ENCODE measurements at places on chromosomes 11 and 22.

DNA sequence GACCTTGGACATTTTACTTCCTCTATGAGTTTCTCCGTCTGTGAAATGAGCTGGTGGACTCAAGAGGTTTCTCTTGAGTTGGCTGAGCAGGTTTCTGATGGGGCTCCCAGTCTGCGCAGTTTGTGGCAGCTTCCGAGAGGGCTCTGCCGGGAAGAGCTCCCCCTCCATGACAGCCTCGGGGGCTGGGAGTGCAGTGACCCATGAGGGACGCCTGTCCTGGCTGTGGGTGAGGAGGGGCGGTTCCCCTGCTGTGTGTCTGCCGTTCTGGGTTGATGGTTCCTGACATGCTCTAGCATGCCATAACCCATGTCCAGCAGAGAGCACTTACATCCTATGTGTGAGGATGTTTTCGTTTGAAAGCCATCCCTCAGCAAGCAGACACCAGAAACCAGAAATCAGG is 14.8 kb downstream of the CSF2RB start:
- DNase-seq, result no peak

DNA sequence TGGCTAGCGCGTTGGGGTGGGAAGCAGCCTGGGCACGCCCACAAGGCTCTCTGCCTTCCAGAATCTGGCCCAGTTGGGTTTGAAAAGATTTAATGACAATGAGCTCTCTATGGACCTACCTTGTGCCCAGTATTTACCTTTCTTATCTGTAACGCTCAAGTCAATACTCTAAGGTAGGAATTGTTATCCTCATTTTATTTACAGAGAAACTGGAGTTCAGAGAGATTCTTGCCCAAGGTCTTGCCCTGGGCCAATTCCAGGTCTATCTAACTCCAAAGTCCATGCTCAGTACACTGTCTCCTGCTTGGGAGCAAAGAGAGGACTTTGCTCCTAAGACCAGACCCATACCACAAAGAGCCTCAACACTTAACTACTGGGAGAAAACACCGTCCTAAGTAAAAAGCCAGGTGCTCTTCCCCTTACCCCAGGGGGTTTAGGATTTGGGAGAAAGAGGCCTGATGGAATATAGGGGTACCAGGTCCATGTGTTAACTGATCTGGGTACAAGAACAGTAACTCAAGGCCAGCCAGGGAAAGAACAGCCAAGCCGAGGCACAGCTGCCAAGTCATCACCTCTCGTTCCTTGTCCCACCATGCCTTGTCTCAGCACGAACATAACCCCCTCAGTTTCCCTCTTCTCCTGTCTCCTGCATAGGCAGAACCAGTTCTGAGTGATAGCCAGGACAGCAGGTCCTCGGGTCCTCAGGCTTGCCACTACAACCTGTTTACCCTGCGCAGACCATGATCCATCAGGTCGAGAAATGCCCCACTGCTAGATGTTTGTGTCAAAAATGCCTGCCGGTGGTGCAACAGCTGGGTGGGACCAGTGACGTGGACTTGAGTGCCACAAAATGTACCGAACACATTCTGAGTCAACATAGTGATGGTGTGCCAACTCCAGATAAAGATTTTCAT is 14.6 kb downstream of the APOA4 start:
- no peak for DNase-seq

DNA sequence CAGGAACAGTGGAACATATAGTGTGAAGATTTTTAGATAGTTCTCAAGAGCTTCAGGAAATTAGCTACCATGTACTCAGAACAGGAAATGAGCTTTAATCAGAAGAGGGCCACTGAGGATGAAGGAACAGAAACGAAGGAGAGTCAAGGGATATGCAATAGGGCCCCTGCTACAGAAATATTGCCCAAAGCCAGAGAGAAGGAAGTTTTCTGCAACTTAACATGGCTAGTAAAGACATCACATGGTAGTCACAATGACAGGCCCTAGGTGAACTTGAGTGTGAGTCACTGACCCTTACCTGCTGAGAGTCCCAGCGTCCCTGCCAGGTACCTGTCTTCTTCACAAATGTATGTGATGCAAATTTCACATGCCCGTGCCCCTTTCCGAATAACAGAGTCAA is 25.2 kb upstream of the CARD16 start:
- DNase-seq, result no peak

DNA sequence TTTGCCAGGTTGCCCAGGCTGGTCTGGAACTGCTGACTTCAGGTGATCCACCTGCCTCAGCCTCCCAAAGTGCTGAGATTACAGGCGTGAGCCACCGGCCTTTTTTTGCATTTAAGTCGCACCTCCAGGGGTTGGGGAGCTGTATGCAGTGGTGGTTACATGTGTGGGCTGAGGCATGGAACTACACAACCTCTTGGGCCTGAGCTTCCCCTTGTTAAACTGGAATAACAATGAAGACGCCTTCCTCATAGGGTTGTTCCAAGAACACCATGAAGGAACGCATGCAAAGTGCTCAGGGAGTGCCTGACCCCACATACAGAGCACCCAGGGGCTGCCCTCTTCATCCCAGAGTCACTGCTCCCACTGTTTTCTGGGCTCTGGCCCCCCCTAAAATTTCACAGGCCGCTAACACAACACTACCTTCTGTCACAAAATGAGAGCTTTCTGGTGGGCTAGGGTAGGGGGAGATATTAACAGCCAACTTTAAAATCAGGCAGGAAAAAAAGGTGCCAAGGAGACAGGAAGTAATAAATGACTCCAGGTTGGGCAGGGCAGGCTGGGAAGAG is 1.3 kb upstream of the FAM118A start:
- no peak for DNase-seq

DNA sequence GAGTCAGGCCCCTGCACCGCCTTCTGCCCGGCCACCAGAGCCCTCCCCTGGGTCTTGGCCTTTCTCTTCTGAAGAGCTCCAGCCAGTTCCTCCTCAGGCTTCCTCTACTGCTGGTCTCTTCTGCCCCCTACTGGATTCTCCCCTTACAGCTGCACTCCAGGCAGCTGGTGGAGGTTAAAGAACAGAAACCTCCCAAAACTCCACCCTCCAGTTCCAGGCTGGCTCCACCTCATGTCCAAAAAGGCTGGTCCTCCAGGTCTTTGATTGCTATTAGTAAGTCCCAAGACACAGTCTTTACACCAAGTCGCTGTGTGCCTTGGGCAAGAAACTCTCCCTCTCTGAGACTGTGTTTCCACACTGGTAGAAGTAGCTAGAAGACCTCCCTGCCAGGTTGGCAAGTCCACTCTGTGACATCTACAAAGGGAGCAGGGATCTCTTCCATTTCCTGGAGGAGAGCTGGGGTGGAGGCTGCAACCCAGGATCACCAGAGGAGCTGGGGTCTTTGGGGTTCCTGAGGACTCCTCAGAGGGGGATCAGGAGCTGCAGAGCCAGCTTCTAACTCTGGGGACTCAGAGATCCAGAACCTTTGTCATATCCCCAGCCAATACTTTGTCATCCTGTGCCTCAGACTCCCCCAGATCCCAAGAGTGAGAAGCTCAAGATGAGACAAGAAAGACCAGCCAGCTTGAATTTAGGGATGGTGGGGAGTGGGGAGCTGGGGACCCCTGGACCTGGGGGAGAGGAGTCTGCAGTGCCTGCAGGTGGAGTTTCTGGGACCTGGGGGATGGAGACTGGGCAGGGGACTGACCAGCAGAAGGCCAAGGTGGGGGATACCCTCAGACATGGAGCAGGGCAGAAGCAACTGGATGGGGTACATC is 3.4 kb upstream of the IGLL5 start:
- no peak for DNase-seq

DNA sequence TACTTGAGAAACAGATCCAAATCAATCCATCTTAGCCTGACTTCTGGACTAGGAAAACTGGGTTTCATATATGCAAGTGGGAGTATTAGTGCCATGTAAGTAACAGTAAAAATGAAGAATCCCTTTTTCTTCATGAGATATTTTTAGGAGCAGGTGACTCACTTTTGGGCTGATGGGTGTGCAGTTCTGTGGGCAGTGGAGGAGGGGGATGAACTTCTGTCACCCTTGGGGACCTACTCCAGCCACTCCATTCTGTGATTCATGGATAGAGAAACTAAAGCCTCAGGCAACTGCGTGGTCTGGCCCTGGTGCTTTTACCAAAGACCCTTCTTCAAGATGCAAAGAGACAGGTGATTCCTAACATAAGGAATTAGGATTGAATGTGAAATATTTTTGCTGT is 208.6 kb upstream of the NARS2 start:
- no peak for DNase-seq

DNA sequence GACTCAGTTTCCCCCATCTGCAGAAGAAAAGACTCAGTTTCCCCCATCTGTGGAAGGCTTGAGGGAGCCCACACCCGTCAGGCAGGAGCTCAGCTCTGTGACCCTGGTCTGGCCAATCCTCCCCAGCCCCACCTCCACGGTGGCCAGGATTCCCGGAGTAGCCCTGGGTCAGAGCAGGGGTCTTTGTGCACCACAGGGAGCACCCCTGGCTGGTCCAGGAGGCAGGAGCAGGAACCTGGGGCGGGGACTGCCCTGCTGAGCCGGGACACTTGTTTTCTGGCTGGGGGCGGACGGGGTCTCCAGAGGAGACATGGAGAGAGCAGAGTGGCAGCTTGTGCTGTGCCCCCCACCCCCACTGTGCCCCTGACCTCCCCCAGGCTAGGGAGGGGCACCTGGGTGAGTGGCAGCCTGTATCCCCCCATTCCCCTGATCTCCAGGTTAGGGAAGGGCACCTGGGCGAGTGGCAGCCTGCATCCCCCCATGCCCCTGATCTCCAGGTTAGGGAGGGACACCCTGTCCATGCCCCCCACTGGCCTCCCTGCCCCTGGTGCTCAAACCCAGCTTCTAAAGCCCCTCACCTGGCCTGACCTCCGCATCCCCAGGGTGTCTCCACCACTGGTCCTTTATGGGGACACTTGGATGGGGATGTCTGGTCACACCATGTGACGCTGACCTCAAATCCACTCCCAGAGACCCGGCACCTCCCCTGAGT is 18.8 kb downstream of the IL17REL start:
- DNase-seq, result no peak

DNA sequence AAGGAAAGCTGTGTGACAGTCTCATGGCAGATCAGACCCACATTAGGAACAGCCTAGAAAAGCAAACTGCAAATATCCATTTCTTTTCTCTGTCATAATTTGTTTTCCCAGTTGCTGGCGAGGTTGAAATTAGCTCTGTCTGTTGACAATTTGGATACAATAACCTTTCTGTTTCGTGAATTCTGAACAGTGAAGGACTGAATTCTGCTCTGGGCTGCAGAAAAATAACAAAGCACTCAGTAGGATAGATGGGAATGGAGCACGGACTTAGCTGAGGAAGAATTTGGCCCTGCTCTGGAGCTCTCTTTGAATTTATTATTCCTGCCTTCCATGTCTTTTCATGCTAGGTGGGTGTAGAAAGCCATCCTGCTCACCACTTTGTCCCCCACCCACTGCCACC is 140.3 kb downstream of the RRAS2 start:
- no peak for DNase-seq

DNA sequence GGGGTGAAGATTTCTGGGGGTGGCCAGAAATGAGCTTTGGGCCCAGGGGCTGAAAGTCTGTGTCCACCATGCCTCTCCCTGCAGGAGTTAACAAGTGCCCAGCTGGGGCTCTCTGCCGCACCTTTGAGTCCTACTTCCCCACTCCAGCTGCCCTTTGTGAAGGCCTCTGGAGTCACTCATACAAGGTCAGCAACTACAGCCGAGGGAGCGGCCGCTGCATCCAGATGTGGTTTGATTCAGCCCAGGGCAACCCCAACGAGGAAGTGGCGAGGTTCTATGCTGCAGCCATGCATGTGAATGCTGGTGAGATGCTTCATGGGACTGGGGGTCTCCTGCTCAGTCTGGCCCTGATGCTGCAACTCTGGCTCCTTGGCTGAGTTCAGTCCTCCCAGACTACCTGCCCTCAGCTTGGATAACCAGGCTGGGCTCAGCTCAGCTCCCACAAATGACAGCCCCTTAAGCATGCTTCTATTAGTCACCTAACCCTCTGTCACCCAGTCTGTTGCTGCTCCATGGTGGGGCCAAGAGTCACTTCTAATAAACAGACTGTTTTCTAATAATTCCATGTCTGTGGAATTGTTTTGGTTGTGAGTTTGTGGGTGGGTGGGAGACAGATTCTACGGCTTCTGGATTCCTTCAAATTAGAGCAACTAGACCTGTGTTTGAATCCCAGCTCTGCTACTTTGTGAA is 3.0 kb upstream of the INPPL1 start:
- no peak for DNase-seq

- no peak for DNase-seq
Observed at GRCh38 chr22:20027966-20028854, 7.3 kb downstream of the TANGO2 start.

DNA sequence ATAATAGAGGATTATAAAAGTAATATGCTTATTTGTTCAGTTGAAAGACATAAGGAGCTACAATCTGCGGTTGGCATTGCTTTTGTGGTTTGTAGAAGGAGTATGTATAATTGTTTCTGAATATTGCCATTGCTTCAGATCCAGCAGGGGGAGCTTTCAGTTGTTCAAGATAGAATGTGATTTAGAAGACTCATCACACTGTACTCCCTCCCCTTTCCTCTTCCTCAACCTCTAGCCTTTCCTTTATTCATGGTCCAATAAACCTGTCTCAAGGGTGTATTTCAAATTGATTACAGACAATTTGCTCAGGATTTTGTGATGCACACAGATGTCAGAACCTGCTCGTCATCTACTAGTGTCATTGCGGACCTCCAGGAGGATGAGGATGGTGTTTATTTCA is 9.8 kb downstream of the PRMT3 start:
- DNase-seq, result no peak

- DNase-seq, result no peak
Observed at GRCh38 chr11:103609117-103610066, 427.0 kb upstream of the DDI1 start.

DNA sequence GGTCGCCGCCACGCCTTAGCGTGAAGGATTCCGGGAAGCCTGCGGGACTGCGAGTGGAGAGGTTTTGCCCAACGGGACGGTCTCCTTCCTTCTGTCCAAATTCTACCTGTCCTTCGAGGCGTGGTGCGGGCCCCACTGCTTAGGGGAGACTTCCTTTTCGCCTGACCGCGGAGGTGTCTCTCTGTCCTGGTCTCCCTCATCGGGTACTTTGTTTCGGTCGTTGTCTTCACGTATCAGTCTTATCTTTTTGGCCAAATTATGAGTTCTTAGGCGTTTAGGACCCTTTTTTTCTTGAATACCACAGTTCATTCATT is 388 bp downstream of the HINFP start:
- no peak for DNase-seq
